ENCODE measurements at places on chromosomes 1 and 21.

DNA sequence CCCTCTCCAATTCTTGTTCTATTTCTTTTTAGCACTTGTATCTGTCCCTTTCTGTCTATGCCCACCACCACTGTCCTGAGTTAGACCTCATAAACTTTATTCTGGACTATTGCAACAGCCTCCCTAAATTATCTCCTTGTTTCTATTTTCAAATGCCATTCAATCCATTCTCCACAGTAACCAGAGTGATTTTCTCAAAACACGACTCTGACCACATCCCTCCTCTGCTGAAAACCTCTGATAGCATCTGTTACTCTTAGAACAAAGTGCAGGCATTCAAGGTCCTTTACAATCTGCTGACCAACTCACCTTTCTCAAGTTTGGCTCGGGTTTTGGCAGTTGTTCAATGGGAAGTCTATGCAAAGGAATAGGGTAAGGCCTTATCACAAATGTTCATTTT is 22.8 kb upstream of the GPX7 start:
- no peak for DNase-seq

DNA sequence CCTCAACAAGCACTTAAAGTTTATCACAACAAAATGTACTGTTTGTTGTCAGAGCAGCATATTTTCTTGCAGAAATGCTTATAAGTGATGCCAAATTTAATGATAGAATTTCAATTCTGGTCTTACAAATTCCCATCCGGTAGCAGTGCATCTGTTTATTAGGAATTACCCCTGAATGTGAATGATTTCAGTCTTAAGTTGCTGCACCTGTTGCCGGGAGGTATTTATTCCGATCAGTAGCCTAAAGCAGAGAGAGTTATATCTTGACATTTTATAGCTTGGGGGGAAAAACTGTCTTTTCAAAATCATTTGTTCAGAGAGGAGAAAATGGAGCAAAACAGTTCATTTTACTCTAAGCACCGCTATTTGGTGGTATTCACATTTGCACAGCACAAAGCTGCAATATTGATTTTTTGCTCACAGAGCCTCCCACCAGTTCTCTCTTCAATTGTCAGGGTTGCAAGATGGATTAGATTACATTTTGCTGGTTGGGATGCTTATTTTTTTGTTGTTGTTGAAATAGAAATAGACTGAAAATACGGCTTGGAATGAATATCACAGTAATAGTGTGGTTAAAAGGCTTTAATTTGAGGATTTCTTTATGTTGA is 98.6 kb downstream of the ADGRL2 start:
- no peak for DNase-seq

GRCh38 chr1:7640920-7641585 is 130.0 kb upstream of the VAMP3 start:
- no peak for DNase-seq

DNA sequence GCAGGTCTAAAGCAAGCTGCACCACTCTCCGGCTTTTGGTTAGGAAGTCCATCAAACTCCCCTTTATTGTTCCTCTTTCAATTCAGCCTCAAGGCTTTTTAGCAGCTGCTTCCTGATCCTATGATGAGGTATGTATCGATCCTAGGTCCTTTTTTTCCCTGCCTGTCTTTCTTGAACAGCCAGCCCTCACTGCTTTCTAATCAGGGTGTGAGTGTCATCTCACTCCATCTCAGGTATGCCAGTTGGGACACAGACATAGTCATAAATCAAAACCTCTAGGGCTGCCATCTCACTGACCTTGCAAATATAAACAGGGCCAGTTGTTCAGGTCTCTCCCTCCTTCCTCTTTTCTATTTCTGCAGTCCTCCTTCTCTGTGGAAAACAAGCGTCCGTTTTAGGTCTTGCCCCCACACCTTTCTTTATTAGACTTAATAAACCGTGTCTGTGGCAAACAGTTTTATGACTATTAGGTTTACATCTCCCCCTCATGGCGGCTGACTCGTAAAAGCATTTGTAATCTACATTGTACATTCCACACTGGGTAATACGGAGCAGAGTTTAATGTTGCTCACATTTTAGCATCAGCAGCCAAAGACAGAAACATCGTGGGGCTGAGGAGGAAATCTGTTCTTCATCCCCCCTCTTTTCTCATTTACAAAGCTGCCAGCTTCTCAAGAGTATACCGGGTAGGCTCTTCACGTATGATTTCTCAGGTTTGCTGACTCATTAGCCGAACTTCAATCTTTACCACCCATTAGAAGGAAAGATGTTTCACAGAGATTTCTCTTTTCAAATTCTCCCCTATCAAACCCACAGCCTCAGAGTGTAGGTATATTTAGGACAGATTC is 11.6 kb downstream of the STYXL2 start:
- DNase-seq: no peak

DNA sequence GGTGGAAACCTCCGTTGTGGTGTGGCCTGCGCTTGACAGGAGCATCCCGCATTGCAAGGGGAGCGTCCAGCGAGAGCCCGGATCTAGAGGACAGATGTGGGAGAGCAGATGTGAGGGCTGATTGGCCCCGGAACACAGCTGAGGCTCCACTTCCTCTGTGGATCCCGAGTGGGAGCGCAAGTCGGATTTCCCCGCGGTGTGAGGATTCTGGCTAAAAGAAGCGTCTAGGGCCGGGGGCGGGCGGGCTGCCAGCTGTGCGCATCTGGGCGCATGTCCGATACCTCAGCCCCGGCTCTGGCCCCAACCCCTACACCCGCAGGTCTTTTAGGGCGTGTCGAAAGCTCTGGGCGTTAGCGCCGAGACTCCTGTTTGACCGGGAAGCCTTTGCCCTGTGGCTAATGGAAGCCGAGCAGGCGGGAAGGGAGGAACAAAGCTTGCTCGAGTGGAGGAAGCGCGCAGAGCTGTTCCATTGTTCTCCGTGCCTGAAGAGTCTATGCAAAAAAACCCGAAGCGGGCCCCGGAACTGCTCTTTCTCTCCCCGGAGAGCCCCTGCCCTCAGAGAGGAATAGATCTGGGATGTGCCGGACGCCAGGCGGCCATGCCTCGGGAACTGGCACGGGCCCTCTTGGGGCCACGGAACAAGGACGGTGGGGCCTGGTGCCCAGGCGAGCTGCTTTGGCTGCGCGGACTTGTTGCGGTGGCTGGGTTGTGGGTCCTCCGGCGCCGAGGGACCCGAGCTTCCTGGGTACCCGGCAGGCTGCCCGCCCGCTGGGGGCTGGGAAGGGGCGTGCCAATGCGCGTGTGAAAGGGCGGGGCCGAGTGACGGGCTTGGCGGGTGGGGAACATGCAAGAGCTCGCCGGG is 111.1 kb downstream of the NAV1 start:
- DNase-seq: no peak

- no peak for DNase-seq
Observed at GRCh38 chr1:31228986-31229385, 10.7 kb downstream of the NKAIN1 start.

GRCh38 chr1:205056188-205056611 is 13.2 kb downstream of the CNTN2 start:
- no peak for DNase-seq

DNA sequence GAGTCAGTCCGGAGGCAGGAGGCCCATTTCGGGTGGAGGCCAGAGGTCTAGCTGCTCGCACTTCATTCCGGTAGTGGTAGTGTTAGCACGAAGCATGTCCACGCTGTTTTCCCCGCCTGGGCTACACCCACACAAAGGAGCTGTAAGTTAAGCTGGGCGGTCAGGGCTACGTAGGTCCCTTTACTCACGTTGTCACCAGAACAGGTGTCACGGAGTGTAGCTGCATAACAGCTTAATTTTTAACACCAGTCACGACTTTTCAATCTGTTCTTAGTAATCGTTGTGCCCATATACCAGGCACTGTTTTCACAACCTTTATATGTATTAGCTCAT is 15.6 kb downstream of the HLX start:
- DNase-seq: no peak

- DNase-seq: no peak
Observed at GRCh38 chr1:94597701-94598100, 56.1 kb upstream of the F3 start.

- DNase-seq: no peak
Observed at GRCh38 chr1:69213644-69214043, 354.1 kb upstream of the LRRC7 start.

DNA sequence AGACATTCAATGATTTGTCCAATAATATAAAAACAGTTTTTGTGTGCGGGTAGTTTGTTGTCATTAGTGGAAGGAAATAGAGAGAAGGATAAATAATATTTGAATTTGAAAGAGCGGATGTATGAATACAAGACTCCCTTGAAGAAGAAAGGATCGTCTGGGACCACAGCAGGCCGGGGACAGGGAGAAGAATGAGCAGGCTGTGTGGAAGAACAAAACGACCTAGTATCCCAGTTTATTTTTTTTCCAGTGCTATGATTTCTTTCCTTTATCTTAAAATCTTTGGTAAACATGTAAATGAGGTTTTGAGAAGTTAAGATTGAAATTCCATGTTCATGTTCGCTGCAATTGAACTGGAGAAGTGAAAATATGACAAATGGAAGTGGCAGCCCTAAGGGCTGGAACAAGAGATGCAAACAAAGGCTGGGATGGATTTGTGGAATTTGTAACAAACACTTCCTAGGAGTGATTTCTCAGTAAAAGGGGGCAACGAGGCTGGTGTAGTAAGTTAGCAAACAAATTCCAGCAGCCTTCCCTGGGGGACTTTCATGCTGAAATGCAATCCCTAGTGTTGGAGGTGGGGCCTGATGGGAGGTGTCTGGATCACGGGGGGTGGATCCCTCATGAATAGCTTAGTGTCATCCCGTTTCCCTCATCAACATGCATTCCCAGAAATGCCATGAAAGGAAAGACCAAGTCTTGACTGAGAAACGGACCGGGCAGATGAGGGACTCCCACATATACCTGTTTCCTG is 10.2 kb upstream of the IFI16 start:
- DNase-seq: no peak

GRCh38 chr1:35544976-35545375 is 12.2 kb downstream of the KIAA0319L start:
- no peak for DNase-seq

DNA sequence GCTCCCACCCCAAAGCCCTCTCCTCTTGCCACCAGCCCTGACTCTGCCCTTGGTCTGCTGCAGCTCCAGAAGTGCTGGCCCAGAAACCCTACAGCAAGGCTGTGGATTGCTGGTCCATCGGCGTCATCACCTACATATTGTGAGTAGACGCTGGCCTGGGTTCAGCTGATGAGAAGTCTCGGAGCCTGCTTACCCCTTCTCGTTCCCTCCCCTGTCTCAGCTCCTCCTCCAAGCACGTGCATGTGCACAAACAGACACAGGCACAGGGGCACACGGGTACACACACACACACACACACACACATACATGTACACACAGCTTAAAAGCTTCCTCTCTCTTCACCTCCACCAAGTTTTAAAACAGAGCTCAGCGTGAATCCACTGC is 24.3 kb downstream of the CAMK1G start:
- DNase-seq: no peak

- DNase-seq: no peak
Observed at GRCh38 chr21:46250146-46250725, 21.7 kb upstream of the LSS start.

DNA sequence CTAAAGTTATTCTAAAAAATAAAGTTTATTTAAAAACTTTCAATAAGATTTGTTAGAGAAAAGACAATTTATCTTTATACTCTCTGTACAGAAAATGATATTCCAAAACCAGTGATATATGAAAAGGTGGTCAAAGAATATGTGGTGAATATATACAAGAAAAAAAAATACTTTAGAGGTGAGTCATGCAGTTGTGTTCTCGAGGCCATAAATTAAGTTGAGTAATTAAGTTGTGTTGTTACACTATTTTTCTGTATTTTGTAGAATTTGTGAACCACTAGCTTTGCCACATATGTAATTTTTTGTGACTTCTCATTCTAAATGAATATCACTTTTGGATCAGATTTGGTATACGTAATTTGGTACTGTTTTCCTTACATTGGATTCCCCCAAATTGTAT is 23.6 kb upstream of the DUSP10 start:
- DNase-seq: no peak

DNA sequence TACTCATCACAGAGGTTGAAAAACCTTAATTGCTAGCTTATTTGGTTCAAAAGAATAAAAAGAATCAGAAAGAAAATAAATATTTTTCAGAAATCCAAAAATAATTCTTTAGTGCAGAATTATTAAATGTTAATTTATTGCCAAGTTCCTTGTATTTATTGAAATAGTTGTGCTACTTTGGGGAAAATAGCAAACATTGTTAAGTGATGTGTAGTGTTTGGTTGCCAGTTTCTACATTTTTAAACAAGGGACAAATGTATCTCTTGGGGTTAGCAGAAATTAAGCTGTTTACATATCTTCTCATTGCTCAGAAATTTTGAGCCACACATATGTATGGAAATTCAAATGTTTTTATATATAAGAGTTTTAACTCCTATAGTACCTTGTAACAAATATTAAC is 775.0 kb downstream of the USP25 start:
- no peak for DNase-seq

GRCh38 chr1:235304549-235305451 is 23.2 kb downstream of the ARID4B start:
- DNase-seq: no peak

DNA sequence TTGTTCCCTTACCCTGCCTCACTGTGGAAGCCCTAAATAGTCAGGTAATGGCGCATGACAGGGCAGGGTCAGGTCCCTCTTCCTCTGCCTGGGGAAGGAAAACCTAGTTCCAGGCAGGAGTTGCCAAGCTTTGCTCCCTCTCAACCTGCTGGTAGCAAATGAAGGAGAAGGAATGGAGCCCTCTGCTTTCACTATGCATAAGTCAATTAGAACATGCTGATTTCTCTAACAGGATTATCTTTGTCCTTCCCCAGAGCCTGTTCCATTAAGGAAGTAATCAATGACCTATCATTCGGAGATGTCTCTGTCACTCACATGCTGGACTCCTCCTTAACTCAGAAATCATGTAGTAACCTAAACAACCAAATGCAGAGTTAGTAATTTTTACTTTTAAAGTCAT is 161.8 kb upstream of the NFIA start:
- DNase-seq: no peak

GRCh38 chr1:119086830-119087229 is 53.6 kb downstream of the WARS2 start:
- DNase-seq: no peak

DNA sequence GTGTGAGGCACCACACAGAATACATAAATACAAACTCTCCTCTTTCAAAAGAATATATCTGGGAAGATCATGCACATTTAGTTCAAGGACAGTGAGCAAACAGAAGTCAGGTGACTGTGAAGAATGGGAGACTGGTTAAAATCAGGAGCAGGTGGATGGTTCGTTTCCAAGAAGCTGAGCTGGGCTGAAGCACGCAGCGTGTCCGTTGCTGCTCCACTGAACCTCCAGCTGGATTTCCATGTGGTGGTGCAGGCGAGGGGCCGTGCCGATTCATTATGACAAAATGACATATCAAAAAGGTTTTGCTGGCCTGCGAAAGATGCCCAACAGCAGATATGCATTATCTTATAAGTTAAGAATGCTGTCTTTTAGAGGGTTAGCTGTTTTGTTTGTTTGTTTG is 66.0 kb downstream of the OLIG1 start:
- no peak for DNase-seq

GRCh38 chr1:54575605-54576290 is 27.7 kb downstream of the ACOT11 start:
- DNase-seq: no peak
